ENCODE measurements at places on chromosomes 3 and 15.

GRCh38 chr3:65905771-65906170, 132.9 kb downstream of the MAGI1 start:
- DNase-seq: no peak

DNA sequence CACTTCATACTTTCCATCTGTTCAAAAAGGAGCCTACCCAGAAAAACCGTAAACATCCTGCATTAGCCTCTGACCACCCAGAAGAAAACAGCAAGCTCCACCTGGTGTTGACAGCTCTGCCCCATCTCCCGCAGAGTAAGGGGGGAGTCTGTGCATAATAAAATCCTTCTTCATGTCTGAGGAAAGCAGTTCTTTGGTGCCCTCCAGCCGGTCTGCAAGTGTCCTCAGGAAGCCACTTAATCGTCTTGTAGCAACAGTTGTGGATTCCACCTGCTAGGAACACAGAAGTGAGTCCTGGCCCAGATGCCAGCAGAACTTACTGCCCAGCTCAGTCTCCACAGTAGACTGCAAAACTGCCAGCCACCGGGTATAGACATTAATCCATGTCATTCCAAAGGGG, 22.5 kb downstream of the RIOX2 start:
- no peak for DNase-seq

DNA sequence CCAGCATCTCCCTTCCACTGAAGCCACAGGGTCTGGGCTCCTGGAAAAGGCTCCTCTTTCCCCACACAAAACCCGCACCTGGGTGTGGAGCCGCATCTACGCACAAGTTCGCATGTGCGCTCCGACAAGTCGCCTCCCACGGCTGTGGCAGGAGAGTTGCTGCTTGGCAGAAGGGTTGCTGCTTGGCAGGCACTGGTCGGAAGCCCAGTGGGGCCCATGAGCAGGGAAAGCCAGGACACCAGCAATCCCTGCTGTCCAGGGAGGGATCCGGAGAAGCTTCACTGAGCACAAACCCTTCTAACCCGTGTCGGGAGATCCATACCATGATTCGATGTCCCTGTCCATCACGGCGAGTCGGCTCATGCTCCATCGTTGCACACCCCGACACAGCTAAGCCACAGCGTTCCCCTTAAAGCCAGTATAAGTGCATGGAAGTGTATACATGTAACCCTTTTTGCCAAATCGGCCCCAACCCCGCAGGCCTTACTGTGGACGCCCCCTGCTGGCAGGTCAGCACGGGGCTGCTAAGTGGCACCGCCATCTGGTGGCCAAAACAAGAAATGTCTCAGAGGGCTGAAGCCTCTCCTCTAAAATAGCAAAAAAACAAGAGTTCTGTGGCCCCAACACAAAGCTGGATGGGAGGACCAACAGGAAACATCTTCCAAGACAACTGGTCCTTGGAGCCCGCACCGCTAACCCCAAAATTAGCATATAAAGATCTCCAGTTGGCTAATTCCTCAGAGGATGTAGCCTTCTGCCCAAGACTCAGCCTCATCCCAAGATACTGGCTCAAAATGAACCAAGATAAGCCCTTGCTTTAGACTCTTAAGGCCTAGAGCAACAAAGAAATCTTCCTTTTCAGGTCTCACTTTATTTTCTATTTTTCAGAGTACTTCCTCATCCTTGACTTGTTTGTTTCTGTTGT, 8.3 kb downstream of the ANKRD63 start:
- DNase-seq: peak; percentile 54

GRCh38 chr15:96349857-96350720, 19.6 kb downstream of the NR2F2 start:
- no peak for DNase-seq

- DNase-seq: no peak
Observed at GRCh38 chr3:111200027-111200426, 128.4 kb downstream of the NECTIN3 start.

- no peak for DNase-seq
Observed at GRCh38 chr3:34200576-34200975, 402.1 kb downstream of the PDCD6IP start.

GRCh38 chr3:20760981-20761380, 575.0 kb upstream of the SGO1 start:
- no peak for DNase-seq

DNA sequence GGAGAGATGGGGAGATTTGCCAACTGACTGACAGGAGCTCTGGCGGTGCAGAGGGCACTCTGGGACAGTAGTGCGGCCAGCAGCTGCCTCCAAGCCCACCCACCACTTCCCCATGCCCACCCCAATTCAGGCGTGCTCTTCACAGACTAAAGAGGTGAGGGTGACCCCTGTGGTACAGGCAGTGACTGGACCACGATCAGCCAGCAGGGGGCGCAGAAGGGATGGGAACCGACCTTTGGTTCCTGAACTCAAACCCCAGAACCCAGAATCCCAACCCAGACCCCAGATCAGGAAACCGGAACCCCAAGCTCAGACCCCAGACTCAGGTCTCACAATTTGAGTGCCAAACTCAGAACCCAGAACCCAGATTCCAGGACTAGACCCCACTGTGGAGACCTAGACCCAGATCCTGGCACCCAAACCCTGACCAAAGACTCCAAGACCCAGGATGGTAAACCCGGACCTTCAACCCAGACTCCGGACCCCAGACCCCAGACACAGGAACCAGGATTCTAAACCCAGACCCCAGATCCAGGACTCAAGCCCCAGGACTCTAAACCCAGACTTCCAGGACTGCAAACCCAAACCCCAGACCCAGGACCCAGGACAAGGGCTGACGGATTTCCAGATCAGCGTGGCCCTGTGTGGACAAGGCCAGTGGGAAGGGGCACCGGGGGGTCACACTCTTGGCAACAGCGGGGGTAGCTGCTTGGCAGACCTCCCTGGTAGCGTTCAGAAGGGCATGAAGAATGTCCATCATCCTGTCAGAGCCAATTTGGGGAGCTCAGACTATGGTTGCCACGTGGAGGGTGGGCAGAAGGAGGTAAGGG, 3.7 kb upstream of the MYL3 start:
- peak; percentile 4 for DNase-seq

DNA sequence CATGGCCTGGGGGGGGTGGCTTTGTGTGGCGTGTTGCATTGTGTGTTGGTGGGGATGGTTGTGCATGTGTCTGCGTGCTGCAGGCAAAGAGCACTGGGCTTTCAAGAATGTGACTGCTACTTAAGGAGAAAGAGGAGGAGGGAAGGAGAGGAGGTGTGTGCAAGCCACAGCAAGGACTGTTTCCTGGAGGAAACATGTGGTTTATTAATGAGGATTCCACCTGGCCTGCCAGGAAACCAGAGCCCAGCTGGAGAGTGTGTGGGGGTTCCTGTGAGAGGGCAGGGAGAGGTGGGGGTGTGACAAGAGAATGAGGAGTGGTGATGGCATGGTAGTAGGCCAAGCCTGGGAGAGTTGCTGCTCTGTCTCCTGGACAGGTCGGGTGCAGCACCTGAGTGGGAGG, 258.1 kb upstream of the ROPN1 start:
- DNase-seq: no peak

DNA sequence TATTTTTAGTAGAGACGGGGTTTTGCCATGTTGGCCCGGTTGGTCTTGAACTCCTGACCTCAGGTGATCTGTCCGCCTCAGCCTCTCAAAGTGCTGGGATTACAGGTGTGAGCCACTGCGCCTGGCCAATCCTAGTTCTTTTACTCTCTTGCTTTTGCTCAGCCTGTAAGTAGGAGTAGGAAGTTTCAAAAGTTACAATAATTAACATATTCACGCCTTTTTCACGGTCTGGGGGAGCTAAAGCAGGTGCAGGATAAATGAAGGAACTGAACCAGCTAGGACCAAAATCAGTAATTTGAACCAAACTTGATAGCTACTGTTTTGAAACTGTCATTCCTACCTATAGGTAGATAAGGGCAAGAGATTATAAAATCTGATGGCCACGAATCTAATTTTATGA, 98.5 kb downstream of the CACNA1D start:
- no peak for DNase-seq

All from NCI-H1930 (cell line).